ENCODE measurements at places on chromosomes 3 and 15. TPM values are rescaled to one million over a fixed set of nuclear protein-coding genes. Genes with fewer than 3 reads are reported as not detected.

Gene LRRC15
- 2.2 TPM for total RNA-seq

Gene LMAN1L
- not detected for total RNA-seq

Gene UBE2E2
- 39.9 TPM for total RNA-seq

Gene CCDC13
- total RNA-seq = 0.14 TPM

Gene XYLB
- total RNA-seq = 3.6 TPM

Gene CHRNA5
- 0.59 TPM for total RNA-seq

Gene SNTN
- total RNA-seq = not detected

Gene RPS17
- 1,638 TPM for total RNA-seq

Gene PCLAF
- 3.6 TPM for total RNA-seq

Gene CCR9
- total RNA-seq = not detected

Gene PRTG
- total RNA-seq = 1.2 TPM

Gene CADPS
- 16.9 TPM for total RNA-seq

Gene HRG
- not detected for total RNA-seq

Gene REC114
- not detected for total RNA-seq

Gene LRTM1
- total RNA-seq = not detected

Gene ARHGEF3
- total RNA-seq = 63.3 TPM

Gene ZNF774
- 2.1 TPM for total RNA-seq

Gene NR2E3
- total RNA-seq = under 0.01 TPM

Gene CD200R1
- total RNA-seq = not detected

Gene CCNB2
- 18.1 TPM for total RNA-seq

Gene ZDHHC19
- total RNA-seq = not detected

Gene KCNMB3
- 1.5 TPM for total RNA-seq

Gene RBP2
- not detected for total RNA-seq

Gene MELTF
- 9.8 TPM for total RNA-seq

Gene CHST13
- not detected for total RNA-seq

Gene RBMS3
- 75.6 TPM for total RNA-seq

Gene RASGRP1
- total RNA-seq = 0.88 TPM

Gene OR5K2
- not detected for total RNA-seq

Gene GPR156
- 0.92 TPM for total RNA-seq

Gene SLC6A20
- not detected for total RNA-seq

Gene ZNF660
- total RNA-seq = 4.2 TPM

Gene GRAMD2A
- total RNA-seq = 0.30 TPM

Gene CYP1A2
- not detected for total RNA-seq

Gene SEMA3G
- 0.09 TPM for total RNA-seq

Gene NOX5
- total RNA-seq = 0.30 TPM

Gene OIP5
- 0.59 TPM for total RNA-seq

Gene KCNMB2
- total RNA-seq = not detected

Gene MESP2
- total RNA-seq = 0.30 TPM

Gene LYZL4
- not detected for total RNA-seq

Gene ITPR1
- 57.9 TPM for total RNA-seq

Gene CASR
- total RNA-seq = not detected

Gene CTDSPL2
- 54.8 TPM for total RNA-seq

Gene STX19
- total RNA-seq = not detected

Gene SYNPR
- not detected for total RNA-seq

Gene CHRM5
- not detected for total RNA-seq

Gene ARHGAP31
- 16.0 TPM for total RNA-seq

Gene TLNRD1
- total RNA-seq = 9.5 TPM

Gene CGNL1
- 1.2 TPM for total RNA-seq

Gene ZNF280D
- 26.4 TPM for total RNA-seq

Gene STARD5
- total RNA-seq = 14.3 TPM

Gene NR1I2
- not detected for total RNA-seq

Gene CBLB
- 34.1 TPM for total RNA-seq

Gene OR4F6
- total RNA-seq = not detected

Gene FMN1
- total RNA-seq = under 0.01 TPM

Gene COMMD4
- total RNA-seq = 39.5 TPM

Gene ST6GAL1
- total RNA-seq = 10.7 TPM

Gene MYLK
- total RNA-seq = 238 TPM
